ENCODE measurements at places on chromosomes 4 and X. TPM values are rescaled to one million over a fixed set of nuclear protein-coding genes. Genes with fewer than 3 reads are reported as not detected.

DNA sequence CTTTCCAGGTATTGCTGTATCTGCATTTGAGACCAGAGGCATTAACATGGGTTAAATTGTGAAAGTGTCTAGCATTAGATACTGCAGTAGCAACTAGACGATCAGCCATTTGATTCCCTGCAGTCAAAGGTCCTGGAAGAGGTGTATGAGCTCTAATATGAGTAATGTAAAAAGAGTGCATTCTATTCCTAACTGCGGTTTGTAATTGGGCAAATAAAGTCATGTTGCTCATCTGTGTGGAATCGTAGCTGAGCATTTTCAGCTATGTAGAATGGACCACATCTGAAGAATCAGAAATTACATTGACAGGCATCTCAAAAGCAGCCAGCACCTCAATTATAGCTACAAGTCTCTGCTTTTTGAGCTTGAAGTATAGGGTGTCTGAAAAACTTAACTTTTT lies 157.6 kb downstream of the ZNF518B start:
- peak; percentile 75 for DNase-seq

DNA sequence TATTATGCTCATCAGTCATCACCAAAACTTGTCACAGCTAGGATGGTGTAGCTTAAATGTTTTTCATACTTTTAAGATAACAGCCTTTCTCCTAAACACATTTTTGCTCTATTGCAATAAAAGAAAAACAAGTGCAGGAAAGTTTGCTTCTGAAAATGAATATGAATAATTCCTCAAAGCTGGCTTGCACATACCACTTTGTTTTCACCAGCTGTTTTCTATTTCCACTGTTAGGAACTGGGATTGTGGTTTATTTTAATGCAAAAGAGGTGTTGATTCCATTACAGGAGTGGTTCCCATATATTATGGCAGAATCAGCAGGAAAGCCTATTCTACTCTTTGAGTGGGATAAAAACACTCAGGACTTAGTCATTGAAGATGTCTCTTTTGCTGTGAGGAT lies 145.9 kb downstream of the PPA2 start:
- no peak for DNase-seq

DNA sequence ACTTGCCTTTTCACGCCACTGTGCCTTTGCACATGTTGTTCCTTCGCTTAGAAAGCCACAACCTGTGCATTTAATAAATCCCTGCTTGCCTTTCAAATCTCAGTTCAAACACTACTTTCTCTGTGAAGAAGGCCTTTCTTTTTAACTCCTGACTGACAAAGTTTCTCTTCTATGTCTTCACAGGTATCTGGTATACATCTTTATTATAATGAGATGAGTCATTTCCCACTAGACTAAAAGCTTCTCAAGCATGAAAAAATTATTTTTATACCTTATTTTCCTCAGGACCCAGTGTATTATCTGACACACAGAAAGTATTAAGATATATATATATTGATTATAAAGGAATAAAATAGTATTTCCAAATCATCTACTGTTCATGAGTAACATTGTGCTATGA lies 189.9 kb downstream of the TBCK start:
- no peak for DNase-seq

- DNase-seq = peak; percentile 40
Observed at GRCh38 chrX:3295731-3296130, 50.7 kb downstream of the MXRA5 start.

DNA sequence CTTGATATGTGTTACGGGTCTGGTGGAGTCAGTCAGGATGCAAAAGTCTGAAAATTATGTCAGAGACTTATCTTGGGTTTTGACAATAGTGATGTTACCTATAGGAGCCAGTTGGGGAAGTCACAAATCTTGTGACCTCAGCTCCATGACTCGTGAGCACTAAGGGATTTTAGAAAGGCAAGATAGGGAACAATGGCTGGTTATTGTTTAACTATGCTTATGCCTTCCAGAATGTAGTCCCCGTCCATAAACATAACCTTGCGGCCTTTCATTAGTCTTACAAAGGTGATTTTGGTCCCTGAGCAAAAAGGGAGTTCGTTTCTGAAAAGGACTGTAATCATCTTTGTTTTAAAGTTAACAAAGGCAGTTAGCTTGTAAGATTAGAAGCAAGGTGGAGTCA lies 23.9 kb upstream of the GATB start:
- no peak for DNase-seq

DNA sequence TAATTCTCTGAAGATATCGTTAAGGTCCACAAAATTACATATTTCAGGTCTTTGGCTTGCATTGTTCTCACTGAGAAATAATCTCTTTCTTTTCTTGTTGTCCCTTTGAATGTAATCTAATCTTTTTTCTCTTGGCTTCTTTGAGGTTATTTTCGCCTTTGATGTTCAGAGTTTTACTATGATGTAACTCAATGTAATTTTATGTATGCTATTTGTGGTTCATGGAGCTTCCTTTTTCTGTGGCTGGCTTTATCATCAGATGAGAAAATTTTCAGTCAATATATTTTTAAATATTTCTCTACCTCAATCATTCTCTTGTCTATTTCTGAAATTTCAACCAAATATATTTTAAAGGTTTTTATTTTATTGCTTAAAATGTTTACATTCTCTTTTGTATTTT lies 672.2 kb downstream of the TRAM1L1 start:
- DNase-seq = no peak

GRCh38 chrX:155666741-155667140 lies 54.0 kb upstream of the TMLHE start:
- no peak for DNase-seq

GRCh38 chr4:89619206-89619962 lies 217.6 kb downstream of the SNCA start:
- DNase-seq = no peak

- DNase-seq = no peak
Observed at GRCh38 chrX:28177202-28177601, 196.0 kb upstream of the DCAF8L1 start.

DNA sequence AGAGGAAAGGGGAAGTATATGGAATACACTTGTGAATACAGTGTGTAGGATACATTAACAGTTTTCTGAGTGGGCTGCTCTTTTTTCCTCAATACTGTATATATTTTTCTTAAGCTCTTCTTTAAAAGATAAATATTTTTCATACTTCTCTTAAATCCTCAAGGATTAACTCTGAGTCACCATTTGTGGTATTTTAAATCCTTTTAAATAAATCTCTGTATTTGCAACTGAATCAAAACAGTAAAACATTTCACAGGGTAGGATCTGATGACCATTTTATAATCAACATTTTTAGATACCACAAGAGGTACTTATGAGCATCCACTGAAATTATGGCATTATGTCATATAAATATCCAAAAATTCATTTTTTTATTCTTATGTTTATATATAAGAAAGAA lies 87.6 kb downstream of the GAB1 start:
- no peak for DNase-seq

- DNase-seq = no peak
Observed at GRCh38 chr4:8507624-8508023, 67.0 kb downstream of the TRMT44 start.

- no peak for DNase-seq
Observed at GRCh38 chrX:129721414-129721813, 17.4 kb upstream of the XPNPEP2 start.

- DNase-seq = no peak
Observed at GRCh38 chrX:139078761-139079280, 367.3 kb upstream of the FGF13 start.

The RTL5 gene
- 1.2 TPM for total RNA-seq

The GAGE13 gene
- 1.4 TPM for total RNA-seq

The VEGFC gene
- total RNA-seq = 58.6 TPM

The SPANXN1 gene
- not detected for total RNA-seq

Measured in RPMI7951 (cell line).